Psoas muscle (tissue), 8 donors: ENCODE measurements at places on chromosomes 13 and 19. TPM values are rescaled to one million over a fixed set of nuclear protein-coding genes. Genes with fewer than 3 reads are reported as not detected.
A peak's percentile ranks its signal among the peaks of the same experiment; 100 is the strongest.

- H3K4me3 ChIP-seq = no peak overlapping the region
- H3K4me1 ChIP-seq = no peaks in the 10 kb centered on the region
- DNase-seq = no peak
Observed at GRCh38 chr13:101326710-101327109, 89.6 kb downstream of the NALCN start.

DNA sequence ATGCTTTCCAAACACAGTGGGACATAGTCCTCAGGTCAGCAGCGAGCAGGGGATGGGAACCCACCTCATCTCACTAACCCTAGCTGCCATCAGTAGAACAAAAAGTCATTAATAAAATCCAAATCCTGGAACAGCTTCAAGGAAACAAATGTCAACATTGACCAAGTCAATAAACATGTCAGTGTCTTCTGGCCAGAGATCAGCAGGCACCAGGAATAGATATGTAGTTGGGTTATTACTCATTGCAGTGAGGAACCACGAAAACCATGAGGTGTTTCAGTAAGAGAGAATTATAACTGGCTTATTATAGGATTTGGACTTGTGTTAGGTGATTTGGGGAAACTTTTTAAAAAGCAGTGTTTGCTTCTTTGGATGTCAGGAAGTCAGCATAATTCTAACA is 17.1 kb upstream of the CD33 start:
- no peak overlapping the region for H3K4me3 ChIP-seq
- no peaks in the 10 kb centered on the region for H3K27me3 ChIP-seq
- no peak overlapping the region for H3K27ac ChIP-seq
- no peak for DNase-seq
- no peaks in the 10 kb centered on the region for H3K4me1 ChIP-seq

DNA sequence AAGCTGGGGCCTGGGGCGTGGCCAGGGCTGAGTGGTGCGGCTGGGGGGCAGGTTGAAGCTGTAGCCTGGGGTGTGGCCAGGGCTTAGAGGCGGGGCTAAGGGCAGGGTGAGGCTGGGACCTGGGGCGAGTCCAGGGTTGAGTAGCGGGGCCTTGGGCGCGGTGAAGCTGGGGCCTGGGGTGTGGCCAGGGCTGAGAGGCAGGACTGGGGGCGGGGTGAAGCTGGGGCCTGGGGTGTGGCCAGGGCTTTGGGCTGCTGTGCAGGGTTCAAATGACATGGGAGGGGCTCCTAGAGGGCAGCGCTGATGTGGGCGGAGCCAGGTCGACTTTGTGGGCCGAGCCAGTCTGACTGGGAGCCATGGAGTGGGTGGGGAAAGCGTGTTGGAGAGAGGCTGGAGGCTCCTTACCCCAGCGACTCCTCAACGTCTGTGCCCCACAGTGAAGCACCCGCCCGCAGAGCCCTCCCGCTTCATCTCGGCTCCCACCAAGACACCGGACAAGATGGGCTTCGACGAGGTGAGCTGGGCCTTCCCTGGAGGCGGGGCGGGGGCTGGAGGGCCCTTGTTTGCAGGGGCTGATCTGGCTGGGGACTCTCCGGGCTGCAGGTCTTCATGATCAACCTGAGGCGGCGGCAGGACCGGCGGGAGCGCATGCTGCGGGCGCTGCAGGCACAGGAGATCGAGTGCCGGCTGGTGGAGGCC is 21.5 kb downstream of the COLGALT1 start:
- no peak overlapping the region for H3K4me3 ChIP-seq
- no peaks in the 10 kb centered on the region for H3K4me1 ChIP-seq
- peak; percentile 80 for DNase-seq
- H3K27ac ChIP-seq = no peak overlapping the region
- H3K36me3 ChIP-seq = peaks cover 3% of the 10 kb centered on the region
- no peaks in the 10 kb centered on the region for H3K27me3 ChIP-seq

GRCh38 chr13:80297094-80297493 is 43.8 kb downstream of the SPRY2 start:
- DNase-seq = no peak
- no peaks in the 10 kb centered on the region for H3K27me3 ChIP-seq
- no peak overlapping the region for H3K27ac ChIP-seq
- H3K4me3 ChIP-seq = no peak overlapping the region
- H3K4me1 ChIP-seq = no peaks in the 10 kb centered on the region

APC2 gene
- total RNA-seq = 0.06 TPM

- H3K27me3 ChIP-seq = no peaks in the 10 kb centered on the region
- H3K36me3 ChIP-seq = no peaks in the 10 kb centered on the region
- DNase-seq = no peak
Observed at GRCh38 chr13:34294483-34295129, 476.7 kb downstream of the RFC3 start.

DNA sequence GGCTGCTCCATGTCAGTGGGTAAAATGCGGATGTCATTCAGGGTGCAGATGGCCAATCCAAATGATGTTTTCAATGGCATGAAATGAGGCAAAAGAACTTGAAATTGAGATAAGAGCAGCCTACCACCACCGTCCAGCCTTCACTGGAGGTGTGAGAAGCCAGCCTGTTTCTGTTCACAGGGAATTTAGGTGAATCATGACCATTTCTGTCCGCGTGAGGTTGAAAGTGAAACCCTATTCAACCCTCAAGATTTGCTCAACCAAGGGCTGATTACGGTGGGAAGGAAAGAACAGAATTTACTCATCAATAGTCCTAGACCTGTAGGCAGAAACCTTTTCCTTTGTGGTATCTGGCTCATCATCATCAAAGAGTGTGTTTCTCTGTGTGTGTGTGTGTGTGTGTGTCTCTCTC is 370.7 kb downstream of the COG6 start:
- no peaks in the 10 kb centered on the region for H3K4me1 ChIP-seq
- no peak overlapping the region for H3K27ac ChIP-seq
- no peak for DNase-seq

DNA sequence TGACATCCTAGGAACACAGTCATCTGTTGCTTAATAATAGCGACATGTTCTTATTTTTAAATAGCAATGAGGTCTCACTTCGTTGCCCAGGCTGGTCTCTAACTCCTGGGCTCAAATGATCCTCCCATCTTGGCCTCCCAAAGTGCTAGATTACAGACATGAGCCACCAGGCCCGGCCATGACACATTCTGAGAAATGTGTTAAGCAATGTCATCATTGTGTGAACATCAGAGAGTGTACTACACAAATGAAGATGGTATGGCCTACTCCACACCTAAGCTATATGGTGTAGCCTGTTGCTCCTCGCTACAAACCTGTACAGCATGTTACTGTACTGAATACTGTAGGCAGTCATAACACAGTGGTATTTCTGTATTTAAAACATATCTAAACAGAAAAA is 24.6 kb upstream of the GARRE1 start:
- H3K4me3 ChIP-seq = no peak overlapping the region
- H3K27ac ChIP-seq = peak overlapping the region; percentile 1
- DNase-seq = no peak
- peaks cover 6% of the 10 kb centered on the region for H3K36me3 ChIP-seq
- peaks cover 7% of the 10 kb centered on the region for H3K4me1 ChIP-seq

FBN3 gene
- not detected for total RNA-seq

FPR1 gene
- 1.5 TPM for total RNA-seq
